ENCODE measurements at places on chromosomes 3 and 15. TPM values are rescaled to one million over a fixed set of nuclear protein-coding genes. Genes with fewer than 3 reads are reported as not detected.

The OIP5 gene
- total RNA-seq = 2.7 TPM

The FETUB gene
- not detected for total RNA-seq

The USP50 gene
- total RNA-seq = 0.92 TPM

The PRC1 gene
- total RNA-seq = 19.5 TPM

The AP3B2 gene
- 5.6 TPM for total RNA-seq

The NR2E3 gene
- total RNA-seq = not detected

The SLC27A2 gene
- 0.51 TPM for total RNA-seq

The CAND2 gene
- total RNA-seq = 1.8 TPM

The GRIP2 gene
- total RNA-seq = 6.6 TPM

The GOLGA8S gene
- total RNA-seq = 0.28 TPM

The NAALADL2 gene
- total RNA-seq = 3.5 TPM

The MCTP2 gene
- 1.5 TPM for total RNA-seq

The TMEM202 gene
- total RNA-seq = not detected

The FANCD2OS gene
- total RNA-seq = not detected
